ENCODE measurements at places on chromosomes 7 and 10. TPM values are rescaled to one million over a fixed set of nuclear protein-coding genes. Genes with fewer than 3 reads are reported as not detected.

The SEMA3C gene
- total RNA-seq: 66.5 TPM

The KLHDC10 gene
- total RNA-seq: 27.0 TPM

The CAMK1D gene
- total RNA-seq: 2.5 TPM

The NKX1-2 gene
- total RNA-seq: not detected

The C10orf143 gene
- 1.7 TPM for total RNA-seq

The UCMA gene
- not detected for total RNA-seq

The RPEL1 gene
- not detected for total RNA-seq

The SNCG gene
- total RNA-seq: 14.7 TPM

The OPN4 gene
- total RNA-seq: 0.25 TPM

The LIPF gene
- total RNA-seq: not detected

The FBXL13 gene
- 0.36 TPM for total RNA-seq

The SIRT1 gene
- total RNA-seq: 10.6 TPM

The PTN gene
- 11.2 TPM for total RNA-seq

The CDCA7L gene
- total RNA-seq: 41.0 TPM

The AKR1C4 gene
- not detected for total RNA-seq

The IL15RA gene
- 6.0 TPM for total RNA-seq

The CDHR1 gene
- 0.41 TPM for total RNA-seq

The COBL gene
- total RNA-seq: 77.1 TPM

The HYAL4 gene
- not detected for total RNA-seq

The ATOH7 gene
- not detected for total RNA-seq

The ZNF33A gene
- 24.3 TPM for total RNA-seq

The TUBAL3 gene
- 0.36 TPM for total RNA-seq

The TMEM270 gene
- not detected for total RNA-seq

The IFIT3 gene
- 6.9 TPM for total RNA-seq

The RAB19 gene
- not detected for total RNA-seq

The SPDYE6 gene
- not detected for total RNA-seq

The SLC39A12 gene
- not detected for total RNA-seq

The UPK3B gene
- 0.49 TPM for total RNA-seq

The FAM25G gene
- not detected for total RNA-seq

The PHYHIPL gene
- 0.11 TPM for total RNA-seq

The TNPO3 gene
- 32.6 TPM for total RNA-seq

The LEP gene
- total RNA-seq: 0.14 TPM

The CRPPA gene
- 8.3 TPM for total RNA-seq

The SLC13A1 gene
- not detected for total RNA-seq

The CLIP2 gene
- 7.4 TPM for total RNA-seq

The CPXM2 gene
- 4.5 TPM for total RNA-seq

The MAGI2 gene
- total RNA-seq: 4.5 TPM

The BLVRA gene
- total RNA-seq: 44.8 TPM

The FAM20C gene
- 22.2 TPM for total RNA-seq

The TEX36 gene
- total RNA-seq: not detected

The PARP12 gene
- 16.4 TPM for total RNA-seq

The CCDC172 gene
- not detected for total RNA-seq

The ADIRF gene
- total RNA-seq: 41.1 TPM

The KCNIP2 gene
- 29.2 TPM for total RNA-seq

The GJD4 gene
- not detected for total RNA-seq

The GIMAP7 gene
- 16.8 TPM for total RNA-seq

The TLX1 gene
- total RNA-seq: not detected

The SPDYE5 gene
- total RNA-seq: not detected
